NCI-H2081 (cell line): ENCODE measurements at places on chromosomes 1 and 21.

- DNase-seq, result no peak
These were observed 31.9 kb downstream of the SLC1A7 start for GRCh38 chr1:53110370-53111072.

GRCh38 chr1:71345491-71345890 is 264.7 kb upstream of the ZRANB2 start:
- DNase-seq, result no peak

- DNase-seq, result no peak
These were observed 27.1 kb upstream of the RERE start for GRCh38 chr1:8844501-8845006.

DNA sequence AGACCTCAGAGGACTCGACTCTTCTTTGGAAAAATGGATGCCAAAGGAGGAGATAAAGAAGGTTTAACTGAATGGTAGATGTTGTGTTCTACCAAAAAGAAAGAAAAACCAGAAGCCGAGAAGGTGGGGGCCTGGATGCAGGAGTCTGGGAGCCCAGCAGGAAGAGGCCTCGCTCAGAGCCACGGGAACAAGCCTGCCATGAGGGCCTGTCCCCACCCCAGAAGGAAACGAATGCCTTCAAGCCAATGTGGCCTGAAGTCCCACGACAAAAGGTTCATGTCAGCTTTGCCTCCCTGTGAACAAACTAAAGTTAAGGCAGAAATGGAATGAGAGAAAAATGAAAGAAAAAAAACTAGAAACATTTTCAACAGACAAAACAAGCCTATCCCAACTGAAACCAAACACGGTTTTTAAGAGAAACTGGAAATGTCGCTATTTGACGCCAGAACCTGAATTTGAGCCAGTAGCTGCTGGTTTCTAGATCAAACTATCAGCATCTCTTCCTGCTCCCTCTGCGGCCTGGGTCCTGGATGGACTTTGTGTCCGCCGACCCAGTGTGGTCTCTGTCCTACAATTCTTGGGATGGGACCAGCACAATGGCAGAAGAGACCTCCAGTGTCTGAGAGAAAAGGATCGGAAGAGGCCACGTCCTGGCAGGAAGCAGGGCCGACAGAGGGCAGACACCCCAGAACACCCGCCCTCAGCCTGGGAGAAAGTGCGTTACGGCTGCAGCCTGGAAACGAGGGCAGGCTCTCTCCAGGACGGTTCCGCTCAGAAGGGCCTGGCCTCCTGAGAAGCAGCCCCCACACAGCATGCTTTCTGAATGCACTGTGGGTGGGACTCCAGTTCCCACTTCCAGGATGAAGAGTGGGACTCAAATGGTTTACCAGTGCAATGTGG is 35.2 kb downstream of the SLC45A1 start:
- DNase-seq, result no peak

- no peak for DNase-seq
These were observed 2.6 kb upstream of the ILDR2 start for GRCh38 chr1:166977951-166978350.

GRCh38 chr1:213256438-213257087 is 205.5 kb downstream of the RPS6KC1 start:
- no peak for DNase-seq

GRCh38 chr1:89287181-89288050 is 14.8 kb upstream of the GBP5 start:
- DNase-seq, result no peak

DNA sequence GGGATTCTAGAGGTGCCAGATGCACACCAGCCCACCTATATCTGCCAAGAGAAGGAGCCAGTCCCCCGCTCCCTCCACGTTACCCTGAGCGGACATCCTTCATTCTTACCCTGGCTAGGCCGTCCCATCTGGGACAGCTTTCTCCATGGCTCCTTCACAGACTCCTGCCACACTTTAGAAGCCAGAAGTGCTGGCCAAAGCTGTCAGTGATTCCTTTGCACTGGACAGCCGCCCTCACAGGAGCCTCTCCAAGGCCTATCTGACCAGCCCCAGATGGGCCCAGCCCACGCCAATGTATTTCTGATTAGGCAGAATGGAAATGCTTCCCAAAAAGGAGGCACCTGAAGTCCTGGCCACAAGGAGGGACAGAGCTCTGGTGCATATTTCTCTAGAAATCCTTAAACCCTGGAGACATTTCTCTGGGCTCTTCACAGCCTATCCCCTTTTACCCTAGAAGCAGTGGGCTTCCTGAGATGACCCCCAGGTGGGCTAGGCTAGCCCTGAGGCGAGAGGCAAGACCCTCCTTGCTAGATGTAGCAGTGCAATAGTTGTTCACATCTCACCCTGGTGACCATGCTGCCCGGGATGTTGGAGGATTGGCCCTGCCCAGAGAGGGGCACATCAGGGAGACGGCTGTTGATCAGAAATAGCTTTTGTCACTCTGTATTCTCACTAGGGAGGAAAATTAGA is 44.1 kb downstream of the RASSF5 start:
- DNase-seq, result no peak

GRCh38 chr1:231950331-231951128 is 323.9 kb downstream of the DISC1 start:
- DNase-seq, result no peak

DNA sequence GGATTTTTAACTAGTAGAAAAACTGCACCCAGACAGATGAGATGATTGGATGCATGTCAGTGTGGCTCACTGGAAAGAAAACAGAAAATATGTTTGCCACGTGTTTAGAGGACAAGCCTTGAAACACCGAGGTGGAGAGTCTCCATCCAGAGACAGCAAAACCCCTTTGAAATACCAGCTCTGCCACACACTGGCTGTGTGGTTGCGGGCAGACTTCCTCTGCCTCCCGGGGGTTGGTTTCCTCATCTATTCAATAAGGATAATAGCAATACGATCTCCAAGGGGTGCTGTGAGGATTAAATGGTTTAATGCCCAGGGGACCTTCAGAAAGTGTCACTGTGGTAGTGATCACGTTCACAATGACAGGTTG is 67.2 kb upstream of the PARP1 start:
- DNase-seq, result peak; percentile 10

GRCh38 chr1:165114022-165114888 is 242.3 kb downstream of the LMX1A start:
- DNase-seq, result peak; percentile 78
